Stimulated activated CD4-positive, alpha-beta T cell treated with anti-CD3 and anti-CD28 coated beads, Interleukin-1b, Interleukin-23, amount 100 ng/mL, for 1 hour (primary cell): ENCODE measurements at places on chromosomes 13 and 19.

DNA sequence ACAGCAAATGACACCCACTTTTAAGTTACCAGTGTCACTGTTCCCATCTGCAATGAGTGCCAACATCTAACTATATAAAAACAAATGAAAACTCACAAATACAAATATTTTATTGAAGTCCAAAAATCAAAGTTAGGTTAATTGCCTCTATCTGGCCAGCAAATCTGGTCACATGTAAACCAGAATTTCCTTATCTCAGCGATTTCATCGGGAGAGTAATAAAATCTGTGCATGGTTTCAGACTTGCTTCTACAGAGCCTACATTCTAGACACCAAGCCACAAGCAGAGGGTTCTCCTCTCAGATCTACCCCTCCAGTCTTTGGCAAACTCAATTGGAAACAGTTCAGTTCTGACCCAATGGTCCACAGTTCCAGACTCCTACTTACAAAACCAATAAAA lies 189.6 kb downstream of the ABCC4 start:
- no peak for DNase-seq

DNA sequence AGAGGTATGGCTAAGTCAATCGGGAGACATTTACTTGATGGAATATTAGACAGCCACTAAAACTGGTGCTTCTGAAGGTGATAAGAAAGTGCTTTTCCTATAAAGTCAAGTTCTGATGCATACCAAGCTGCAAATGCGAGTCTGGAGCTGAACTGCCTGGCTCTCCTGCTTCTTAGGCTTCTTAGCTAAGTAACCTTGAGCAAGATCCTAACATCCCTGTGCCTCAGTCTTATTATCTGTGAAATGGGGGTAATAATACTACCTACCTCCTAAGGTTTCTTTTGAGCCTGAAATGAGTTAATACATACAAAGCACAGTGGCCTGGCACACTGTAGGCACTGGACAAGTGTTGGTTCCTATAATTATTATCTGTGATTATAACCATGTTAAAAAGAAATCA lies 64.5 kb downstream of the ZIC5 start:
- DNase-seq = no peak

GRCh38 chr19:48646722-48647216 lies 782 bp upstream of the CA11 start:
- no peak for DNase-seq

DNA sequence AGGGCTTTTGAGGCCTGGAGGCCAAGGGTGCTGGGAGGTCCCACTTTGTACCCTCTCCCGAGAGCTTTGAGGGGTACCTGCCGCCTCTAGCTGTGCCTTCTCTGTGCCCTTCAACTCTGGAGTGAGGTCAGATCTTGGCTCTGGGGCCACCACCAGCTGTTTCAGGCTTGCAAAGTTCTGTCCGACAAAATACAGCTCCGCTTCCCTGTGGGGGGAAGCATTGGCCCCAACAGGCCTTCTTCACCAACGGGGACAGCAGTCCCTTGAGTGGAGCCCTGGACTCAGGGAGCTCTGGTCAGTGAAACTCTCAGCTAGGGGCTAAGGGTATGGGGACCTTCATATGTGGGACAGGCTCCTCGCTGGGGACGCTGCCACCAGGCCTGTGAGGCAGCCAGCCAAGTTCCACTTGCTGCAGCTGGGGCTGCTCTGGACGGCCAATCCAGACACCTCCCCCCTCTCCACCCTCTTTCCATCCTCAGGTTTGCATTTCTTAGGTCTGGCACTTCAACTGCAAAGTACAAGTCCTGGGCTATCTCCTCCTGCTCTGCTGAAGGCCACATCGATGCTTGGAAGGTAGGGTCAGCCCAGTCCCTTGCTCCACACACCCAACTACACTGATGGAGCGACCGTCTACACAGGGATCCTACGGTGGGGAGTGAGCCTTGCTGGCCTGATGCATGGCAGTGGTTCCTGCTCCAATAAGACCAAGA lies 46.8 kb downstream of the C13orf46 start:
- no peak for DNase-seq

DNA sequence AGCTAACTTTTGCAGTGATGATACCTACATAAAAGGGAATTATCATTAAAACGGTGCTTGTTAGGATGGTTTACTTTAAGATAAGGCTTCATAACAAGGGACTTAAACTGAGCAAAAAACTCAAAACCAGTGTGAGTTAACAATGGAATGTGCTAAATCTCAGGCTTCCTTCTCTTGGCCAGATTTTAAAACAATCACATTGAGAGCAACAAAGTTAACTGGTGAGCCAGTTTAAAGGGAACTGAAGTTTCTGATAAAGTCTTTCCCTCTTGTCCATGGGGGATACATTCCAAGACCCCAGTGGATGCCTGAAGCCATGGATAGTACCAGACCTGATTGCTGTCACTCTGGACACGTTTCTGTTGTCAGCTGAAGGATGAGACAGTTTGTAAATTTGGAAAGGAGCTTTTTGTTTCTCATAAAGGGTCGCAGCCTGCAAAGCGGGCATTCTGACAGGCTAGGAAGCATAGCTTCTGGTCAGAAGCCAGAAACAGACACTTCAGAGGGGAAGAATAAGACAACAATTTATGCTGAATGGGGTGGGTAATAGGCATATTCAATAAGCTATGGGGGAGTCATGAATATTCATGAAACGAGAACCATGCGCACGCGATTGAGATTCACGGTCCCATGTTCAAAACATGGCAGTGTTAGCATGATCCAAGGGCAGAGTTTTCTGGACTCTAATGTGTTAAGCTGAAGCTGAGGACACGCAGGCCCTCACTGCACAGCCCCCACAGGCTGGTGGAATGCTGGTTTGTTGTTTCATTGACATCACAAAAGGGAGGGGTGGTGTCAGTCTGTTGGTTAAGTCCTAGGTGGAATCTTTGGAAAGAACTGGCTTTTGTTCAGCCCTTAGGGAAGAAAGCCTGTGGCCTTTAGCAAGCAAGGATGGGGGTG lies 150.6 kb upstream of the RNF113B start:
- DNase-seq = no peak

- no peak for DNase-seq
Measured at GRCh38 chr19:46351241-46352041, 4.6 kb downstream of the PPP5C start.

- no peak for DNase-seq
Measured at GRCh38 chr13:43764349-43764748, 22.4 kb downstream of the ENOX1 start.

DNA sequence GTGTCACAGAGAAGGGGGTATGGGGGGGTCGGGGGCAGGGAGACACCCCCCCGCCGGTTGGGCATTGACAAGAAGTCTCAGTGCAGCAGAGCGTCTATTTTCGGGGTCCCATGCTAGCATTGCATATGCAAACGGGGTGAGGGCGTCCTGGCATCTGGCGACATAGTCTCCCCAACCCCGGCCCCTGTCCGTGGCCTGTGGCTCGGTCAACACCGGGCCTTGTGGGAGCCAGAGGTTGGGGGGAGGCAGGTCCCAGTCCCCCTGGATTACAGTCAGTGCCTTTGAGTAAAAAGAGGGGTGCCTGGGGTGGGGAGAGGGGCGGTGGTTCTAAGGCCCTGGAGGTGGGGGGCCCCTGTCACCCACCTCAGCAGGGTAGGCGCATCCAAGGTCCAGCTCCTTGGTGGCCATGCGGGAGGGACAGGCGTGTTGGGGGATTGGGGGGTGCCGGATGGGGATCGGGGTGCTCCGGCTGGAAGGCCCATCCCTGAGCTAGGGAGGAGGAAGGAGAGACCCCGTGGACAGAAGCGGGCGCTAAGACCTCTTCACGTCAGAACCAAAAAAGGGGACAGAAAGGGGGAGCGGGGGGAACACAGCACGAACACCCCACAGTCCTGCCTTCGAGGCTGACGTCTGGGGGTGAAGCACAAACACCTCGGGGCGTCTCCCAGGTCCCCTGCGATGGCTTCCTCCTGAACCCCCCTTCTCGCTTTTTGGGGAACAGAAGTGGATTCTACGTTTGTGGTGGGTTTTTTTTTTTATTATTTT lies 20.9 kb downstream of the ZBTB7A start:
- DNase-seq = no peak

- no peak for DNase-seq
Measured at GRCh38 chr13:22138947-22139346, 468.1 kb downstream of the FGF9 start.

- DNase-seq = no peak
Measured at GRCh38 chr13:88107570-88107969, 436.4 kb downstream of the SLITRK5 start.

GRCh38 chr13:41746259-41746658 lies 214.7 kb downstream of the VWA8 start:
- DNase-seq = no peak

- no peak for DNase-seq
Measured at GRCh38 chr13:39102981-39103490, 64.8 kb downstream of the NHLRC3 start.

GRCh38 chr13:41458761-41459431 lies 1.5 kb downstream of the RGCC start:
- DNase-seq = peak; percentile 31

DNA sequence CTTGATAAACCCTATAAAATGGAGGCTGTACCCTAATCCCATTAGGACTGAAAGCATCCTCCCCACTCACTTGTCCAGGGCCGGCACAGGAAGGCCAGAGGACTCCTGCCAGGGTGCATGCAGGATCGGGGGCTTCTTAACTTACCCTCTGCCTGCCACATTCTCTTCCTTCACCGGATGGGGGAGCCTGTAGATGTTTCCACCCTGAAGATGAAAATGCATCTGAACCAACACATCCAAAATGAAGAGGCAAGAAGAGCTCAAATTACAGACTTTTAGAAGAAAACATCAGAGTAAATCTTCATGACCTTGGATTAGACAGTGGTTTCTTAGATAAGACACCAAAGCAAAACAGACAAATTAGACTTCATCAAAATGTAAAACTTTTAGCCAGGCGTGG lies 25.9 kb upstream of the NAPA start:
- no peak for DNase-seq

DNA sequence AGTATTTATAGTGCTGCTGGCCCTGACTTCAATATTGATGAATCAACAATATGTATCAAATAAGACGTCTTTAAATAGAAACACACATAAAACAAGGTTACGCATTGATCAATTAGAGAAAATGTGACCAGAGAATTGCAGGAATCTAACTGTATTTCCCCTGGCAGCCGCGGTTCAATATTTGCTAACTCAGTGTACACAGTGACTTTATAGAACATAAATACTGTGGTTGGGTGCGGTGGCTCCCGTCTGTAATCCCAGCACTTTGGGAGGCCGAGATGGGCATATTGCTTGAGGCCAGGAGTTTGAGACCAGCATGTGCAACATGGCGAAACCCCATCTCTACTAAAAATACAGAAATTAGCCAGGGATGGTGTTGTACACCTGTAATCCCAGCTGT lies 22.8 kb upstream of the UPF3A start:
- no peak for DNase-seq

DNA sequence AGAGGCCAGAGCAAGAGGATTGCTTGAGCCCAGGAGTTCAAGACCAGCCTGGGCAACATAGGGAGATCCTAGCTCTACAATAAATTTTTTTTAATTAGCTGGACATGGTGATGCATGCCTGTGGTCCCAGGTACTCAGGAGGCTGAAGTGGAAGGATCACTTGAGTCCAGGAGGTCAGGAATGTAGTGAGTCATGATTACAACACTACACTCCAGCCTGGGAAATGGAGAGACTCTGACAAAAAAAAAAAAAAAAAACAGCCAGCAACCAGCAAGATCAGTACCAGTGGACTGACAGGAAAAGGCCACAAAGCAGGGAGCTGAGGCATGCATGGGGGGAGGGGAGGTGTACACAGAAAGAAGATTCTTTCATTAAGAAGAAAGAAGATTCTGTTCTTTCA lies 52.7 kb upstream of the RFXAP start:
- DNase-seq = no peak

GRCh38 chr19:33831825-33832224 lies 35.2 kb downstream of the KCTD15 start:
- DNase-seq = no peak

DNA sequence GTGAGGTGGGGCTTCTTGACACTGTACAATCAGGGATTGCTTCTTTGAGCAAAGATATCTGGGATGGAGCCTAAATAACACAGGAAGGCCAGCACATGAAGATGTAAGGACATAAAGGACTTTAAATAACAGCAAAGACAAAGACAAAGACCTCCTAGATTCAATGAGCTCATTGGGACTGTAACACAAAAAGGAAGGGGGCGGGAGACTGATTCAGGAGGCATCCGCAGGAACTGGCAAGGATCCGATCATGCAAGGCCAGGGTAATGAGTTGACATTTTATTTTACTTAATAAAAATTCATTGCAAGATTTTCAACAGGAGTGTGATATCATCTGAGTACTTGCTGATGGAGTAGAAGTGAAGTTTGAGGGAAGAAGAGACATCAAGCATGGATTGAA lies 121.5 kb downstream of the LHFPL6 start:
- DNase-seq = no peak

DNA sequence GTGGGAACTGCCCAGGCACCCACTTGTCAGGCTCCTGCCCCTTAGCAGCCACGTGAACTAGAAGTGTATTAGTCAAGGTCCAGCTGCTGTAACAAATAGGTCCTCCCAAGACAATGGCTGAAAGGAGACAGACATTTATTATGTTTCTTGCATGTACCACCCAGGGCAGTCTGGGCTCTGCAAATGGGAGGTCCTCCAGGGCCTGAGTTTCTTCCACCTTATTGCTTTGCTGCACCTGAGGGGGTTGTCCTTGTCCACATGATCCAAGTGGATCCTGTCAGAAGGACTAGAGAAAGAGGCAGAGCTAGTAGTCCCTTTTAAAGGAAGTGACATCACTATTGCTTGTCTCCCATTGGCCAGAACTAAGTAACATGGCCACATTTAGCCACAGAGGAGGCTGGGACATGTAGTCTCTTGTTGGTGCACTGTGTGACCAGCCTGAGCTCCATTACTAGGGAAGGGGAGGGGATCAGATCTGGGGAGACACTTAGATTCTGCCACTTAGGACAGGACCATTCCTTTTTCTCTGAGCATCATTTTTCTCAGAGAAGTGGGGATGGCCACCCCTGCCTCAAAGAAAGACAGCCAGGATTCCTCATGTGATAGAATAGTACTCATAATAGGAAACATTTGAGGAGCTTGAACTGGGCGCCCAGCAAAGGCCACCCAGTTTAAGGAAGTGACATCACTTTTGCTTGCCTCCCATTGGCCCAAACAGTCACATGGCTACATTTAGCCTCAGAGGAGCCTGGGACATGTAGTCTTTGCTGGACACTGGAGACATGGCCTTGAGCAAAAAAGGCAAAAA lies 15.1 kb downstream of the CC2D1A start:
- DNase-seq = no peak
